ENCODE measurements at places on chromosomes 2 and 18. TPM values are rescaled to one million over a fixed set of nuclear protein-coding genes. Genes with fewer than 3 reads are reported as not detected.

The B3GNT7 gene
- total RNA-seq = 14.4 TPM

The DYSF gene
- 3.2 TPM for total RNA-seq

The IL18R1 gene
- 1.5 TPM for total RNA-seq

The GAREM1 gene
- total RNA-seq = 19.3 TPM

The MEP1B gene
- total RNA-seq = not detected

The RAX gene
- not detected for total RNA-seq

The CNDP1 gene
- not detected for total RNA-seq

The PLA2R1 gene
- 5.8 TPM for total RNA-seq

The FAP gene
- 2.1 TPM for total RNA-seq

The TUBA4B gene
- not detected for total RNA-seq
